Osteoblast (primary cell): ENCODE measurements at places on chromosomes 5 and 9. TPM values are rescaled to one million over a fixed set of nuclear protein-coding genes. Genes with fewer than 3 reads are reported as not detected.

Gene COL15A1
- 8.0 and 29.3 TPM in 2 replicates for total RNA-seq

Gene PPP3R2
- not detected in 2 replicates for total RNA-seq

Gene SH2D3C
- 0.29 and 0.36 TPM in 2 replicates for total RNA-seq

Gene SLF1
- total RNA-seq, result 4.7 and 6.5 TPM in 2 replicates

Gene ZNF608
- total RNA-seq, result 11.6 and 14.7 TPM in 2 replicates

Gene TSSK1B
- total RNA-seq, result 0.72 and 0.88 TPM in 2 replicates

Gene GDNF
- 5.0 and 6.2 TPM in 2 replicates for total RNA-seq
